NB4 (cell line): ENCODE measurements at places on chromosomes 3 and 15.

GRCh38 chr3:58272891-58273290 is 33.2 kb upstream of the RPP14 start:
- no peak for DNase-seq

DNA sequence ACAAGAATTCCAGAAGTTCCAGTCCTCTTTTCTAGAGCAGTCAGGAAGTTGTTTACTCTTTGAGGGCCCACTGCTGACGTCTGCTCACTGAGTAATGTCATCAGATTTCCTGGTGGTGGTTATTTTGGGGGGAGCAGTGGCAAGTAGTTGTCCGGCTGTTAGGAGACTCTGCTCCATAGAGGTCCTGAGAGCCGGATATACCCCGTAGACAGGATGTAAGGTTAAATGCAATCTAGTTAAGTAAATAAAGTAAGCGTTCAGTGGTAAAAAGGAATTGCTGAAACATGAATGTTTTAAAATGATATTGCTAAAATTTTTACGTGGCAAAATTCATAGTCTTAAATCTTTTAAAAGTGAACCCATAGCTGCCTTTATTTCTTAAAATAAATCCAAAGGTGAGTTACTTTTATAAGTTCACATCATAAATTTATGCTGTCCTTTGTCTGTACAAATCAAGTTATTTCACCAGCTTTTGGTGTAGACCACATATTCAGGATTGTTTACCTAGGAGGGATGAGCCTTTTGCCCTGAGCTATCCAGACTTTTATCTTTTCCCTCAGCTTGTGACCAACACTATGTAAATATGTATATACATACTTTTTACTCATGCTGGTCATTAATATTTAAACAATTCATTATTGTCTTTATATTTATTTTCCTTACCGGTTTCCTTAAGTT is 65.8 kb downstream of the PDE8A start:
- DNase-seq: peak; percentile 31

DNA sequence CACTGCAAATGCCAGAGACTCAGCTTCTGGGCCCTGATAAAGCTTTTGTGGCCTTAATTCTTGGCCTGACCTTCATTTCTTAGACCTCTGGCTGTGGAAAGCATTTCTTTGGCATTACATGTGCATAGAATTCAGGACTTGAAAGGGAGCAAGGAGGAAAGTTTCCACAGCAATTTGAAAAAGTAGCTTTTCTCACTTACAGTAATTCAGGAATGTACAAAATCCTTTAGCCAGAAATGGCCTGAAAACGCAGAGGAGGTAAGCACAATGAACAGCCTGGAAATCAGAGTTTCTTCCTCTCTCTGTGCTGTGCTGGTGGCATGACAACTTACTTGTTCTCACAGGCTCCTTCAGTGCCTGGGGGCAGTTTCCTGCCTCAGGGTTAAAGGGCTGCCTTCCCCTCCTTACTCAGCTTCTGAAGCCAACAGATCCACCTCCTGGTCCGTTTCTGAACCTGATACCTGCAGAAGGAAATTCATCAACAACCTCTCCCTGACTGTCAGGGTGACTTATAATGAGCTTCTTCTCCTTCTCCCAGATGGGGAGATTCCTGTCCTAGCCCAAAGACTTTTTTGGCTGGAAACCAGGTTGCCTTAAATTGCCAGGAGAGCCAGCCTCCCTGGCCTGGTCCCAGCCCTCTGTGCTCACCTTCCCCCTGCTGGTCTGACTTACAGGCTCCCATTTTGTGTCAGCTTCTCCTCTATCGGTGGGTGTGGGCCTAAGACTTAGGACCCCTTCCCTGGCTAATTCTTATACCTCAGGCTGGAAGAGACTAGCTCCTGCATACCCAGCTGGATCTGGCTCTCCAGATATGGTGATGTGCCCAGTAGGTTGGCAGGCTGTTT is 102.3 kb downstream of the MYRIP start:
- DNase-seq: no peak

GRCh38 chr15:61339516-61339915 is 110.4 kb upstream of the RORA start:
- no peak for DNase-seq

GRCh38 chr3:8423307-8423706 is 78.3 kb upstream of the LMCD1 start:
- no peak for DNase-seq

- DNase-seq: no peak
These were observed 57.2 kb upstream of the SLC7A14 start for GRCh38 chr3:170642882-170643601.

DNA sequence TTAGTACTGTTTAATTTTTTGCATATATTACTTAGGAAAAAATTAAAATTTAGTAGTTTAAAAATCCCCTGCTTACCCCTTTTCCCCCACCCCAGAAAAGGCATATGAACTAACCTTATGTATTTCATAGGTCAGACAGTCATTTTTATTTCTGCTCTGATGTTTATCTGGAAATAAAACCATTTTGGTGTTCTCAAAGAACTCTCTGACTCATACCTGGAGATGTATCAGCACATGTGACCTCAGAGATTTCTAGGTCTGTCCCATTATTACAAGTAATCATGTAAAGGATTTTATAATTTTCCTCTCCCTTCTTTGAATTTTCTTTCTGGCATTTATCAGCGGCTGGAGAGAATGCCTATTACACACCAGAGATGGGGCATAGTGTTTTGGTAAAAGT is 14.1 kb upstream of the CCR8 start:
- no peak for DNase-seq

DNA sequence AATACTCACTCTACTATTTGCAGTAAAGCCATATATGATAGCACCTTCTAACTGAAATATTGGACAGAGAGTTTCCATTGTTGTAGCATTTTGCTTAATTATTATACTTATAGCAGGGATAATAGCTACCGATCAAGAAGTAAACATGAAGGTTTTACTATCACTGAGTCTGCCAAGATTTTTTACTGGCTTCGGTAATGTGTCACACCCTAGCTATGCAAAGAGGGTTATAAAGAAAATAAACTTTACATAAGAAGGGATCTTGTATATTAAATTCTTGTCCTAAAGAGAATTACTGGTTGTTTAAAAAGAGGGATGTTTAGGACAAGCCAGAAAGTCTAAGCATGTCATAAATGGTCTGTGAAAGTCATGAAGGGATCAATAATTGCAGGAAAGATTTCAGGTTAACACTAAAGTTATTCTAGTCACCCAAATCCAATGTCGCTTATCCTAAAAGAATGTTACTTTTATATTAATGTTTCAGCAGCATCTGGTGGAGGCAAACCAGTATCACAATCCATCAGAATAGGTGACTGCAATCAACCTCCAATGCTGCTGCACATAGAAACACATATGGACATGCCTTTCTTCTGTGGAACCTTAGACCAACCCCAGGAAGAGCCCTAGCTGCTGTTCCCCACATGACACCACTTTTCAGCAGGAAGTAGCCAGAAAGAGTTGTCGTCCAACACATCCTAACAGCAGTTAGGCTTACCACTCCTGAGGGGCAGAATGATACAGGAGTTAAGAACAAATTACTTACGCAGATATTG is 62.7 kb upstream of the GK5 start:
- no peak for DNase-seq

DNA sequence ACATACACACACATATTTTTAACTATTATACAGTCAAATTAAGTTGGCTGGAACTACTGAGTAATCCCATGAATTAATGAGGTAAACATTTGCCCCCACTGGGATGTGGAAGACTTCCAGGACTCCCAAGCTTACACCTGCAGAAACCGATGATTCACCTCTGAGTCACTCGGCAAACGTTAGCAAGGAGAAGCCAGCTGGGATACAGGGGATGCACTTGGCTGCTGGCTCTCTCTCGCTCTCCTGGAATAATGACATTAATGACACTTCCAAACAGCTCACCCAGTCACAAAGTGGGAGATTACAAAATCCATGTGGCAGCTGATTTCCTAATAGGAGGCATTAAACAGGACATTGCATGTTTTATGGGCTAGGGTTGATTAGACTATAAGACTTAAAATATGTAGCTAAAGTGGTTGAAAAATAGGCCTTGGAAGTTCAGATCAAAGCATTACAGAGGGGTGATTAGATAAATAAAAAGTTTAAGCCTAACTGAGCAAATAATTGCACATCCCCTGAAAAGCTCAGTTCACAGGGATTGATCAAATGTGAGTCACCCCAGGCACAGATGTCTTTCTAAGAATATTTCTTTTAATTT is 500.9 kb downstream of the SOX2 start:
- no peak for DNase-seq

DNA sequence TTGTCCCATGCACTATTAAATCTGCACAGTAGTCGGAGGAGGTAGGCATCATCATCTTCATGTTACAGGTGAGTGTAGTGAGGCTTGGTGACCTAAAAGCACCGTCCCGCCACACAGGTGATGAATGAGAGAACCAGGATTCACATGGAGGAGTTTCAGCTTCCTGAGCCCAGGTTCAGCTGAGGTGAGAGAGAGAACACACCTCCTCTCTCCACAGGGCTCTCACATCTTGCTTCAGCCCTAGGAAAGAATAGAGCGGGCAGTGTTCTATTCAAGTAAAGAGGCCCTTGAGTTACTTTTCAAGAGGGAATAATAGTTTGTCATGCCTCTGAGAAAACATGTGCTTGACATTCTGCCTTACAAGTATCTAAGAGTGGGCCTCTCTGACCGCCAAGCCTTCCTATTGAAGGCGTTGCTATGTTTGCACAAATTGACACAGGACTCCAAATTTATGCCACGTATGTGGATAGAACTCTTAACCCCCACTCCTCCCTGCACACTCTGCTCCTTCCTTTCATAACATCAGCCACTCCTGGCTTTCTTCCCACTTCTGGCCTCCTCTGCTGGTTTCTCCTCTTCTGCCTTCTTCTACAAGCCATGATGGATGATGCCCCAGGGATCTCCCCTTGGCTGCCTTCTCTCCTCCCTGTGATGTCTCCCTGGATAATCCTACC is 138.3 kb upstream of the ABHD17C start:
- no peak for DNase-seq

DNA sequence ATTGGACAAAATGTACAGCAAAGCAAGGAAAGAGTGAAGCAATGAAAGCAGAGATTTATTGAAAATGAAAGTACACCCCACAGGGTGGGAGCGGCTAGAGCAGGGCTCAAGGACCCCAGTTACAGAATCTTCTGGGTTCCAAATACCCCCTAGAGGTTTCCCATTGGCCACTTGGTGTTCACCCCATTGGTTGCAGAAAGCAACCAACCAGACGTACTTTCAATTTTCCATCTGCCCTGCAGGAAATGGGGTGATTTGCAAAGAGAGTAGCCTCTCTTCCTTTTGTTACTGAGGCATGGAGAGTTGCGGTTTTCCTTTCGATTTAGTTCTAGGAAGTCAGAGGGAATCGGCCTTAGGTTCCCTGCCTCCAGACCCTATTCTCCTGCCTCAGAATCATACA is 2.4 kb downstream of the PML start:
- DNase-seq: peak; percentile 68

- DNase-seq: no peak
These were observed 22.0 kb downstream of the CNOT10 start for GRCh38 chr3:32707026-32707370.

DNA sequence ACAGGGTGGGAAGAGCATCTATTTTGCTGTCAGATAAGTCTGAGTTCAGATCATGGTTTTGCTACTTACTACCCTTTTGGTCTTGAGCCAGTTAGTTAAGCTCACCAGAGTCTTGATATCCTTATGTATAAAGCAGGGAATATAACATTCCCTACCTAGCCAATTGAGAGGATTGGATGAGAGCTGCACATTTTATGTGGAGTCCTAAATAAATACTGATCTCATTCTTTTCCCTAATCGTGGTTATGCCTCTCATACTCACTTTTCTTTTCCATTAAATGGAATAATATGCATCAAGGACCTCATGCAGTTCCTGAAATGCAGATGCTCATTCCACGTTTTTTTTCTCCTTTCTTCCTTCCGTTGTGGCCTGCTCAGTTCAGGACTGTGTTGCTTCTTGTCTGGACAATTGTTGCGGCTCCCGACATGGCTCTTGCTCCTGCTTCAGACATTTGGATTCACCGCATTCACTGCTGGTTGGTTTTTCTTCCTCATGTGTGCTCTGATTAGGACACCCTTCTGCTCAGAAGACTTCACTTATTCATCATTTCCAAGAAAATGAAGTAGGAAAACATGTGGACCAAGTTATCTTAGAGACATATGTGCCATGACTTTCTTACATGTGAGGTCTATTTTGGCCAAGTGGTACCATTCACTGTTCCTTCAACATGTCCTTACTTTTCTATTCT is 90.2 kb downstream of the NFKBIZ start:
- DNase-seq: no peak

DNA sequence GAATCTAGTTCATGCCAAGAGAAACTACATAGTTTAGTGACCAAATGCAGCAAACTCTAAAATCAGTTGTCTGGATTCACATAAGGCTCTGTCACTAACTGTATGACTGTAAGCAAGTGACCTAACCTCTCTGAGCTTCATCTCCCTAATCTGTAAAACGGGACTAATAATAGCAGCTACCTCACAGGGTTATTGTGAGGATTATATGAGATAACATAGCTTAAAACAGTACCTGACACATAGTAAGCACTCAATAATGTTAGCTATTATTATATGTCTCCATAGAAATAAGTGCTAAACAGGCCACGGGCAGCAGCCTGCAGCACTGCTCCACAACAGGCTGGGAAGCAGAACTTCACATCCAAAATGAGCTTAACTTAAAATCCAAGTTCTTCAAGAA is 30.2 kb downstream of the NPTN start:
- DNase-seq: no peak

DNA sequence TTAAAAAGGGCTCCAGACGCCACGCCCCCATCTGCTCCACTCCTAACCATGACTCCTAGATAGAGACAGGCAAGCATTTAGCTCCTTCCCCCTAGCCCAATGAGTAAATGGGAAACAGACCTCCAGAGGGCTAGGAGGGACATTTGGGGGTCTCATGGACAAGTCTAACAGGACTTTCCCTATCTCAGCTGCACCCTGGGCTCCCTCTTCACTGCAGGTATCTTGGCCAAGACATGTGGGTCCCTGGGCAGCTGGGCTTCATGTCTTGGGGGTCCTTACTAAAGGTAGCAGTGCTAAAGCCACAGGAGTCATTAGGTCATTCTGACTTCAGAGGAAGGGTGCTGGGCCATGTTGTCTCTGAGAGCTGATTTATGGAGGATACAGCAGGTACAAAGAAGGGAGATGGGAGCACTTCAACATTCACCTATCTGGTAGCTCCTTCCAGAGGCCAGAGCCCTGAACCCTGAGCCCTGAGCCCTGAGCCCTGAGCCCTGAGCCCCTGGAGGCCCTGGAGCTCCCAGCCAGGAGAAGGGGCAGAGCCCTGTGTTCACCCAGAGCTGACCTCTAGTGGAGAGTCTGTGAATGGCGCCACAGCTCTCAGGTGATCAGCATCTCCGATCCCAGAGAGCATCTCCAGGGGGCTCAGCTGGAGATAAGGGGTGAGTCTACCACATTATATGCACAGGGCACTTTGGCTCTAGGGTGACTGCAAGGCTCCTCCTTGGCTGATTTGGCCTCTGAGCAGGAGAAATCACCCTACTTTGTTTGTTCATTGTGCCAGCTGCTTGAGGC is 40.1 kb upstream of the EPHB1 start:
- peak; percentile 44 for DNase-seq

DNA sequence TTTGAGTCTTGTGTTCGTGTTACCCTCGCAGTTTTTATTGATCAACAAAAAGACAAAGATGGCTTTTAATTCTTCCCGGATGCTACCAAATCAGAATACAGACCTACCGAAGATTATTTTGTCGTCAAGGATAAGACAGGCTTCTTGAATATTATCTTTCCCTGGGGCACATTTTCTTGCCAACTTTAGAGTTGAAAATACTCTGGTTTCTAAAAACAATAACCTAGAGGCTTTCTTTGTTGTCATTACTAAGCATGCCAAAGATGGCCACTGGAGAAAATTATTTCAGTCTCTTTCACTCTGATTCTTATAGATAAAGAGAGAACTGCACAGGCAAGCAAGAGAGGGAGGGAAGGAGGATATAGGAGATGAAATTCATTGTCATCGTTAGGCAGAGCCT is 33.9 kb downstream of the OXNAD1 start:
- DNase-seq: no peak
